Fibroblast of gingiva (primary cell): ENCODE measurements at places on chromosomes 5 and 9.
A peak's percentile ranks its signal among the peaks of the same experiment; 100 is the strongest.

- no peak for DNase-seq
Observed at GRCh38 chr5:163941079-163941478, 435.7 kb downstream of the MAT2B start.

GRCh38 chr5:84327591-84327990 is 57.1 kb downstream of the EDIL3 start:
- no peak for DNase-seq

- DNase-seq, result no peak
Observed at GRCh38 chr5:137061382-137061781, 437.7 kb downstream of the SPOCK1 start.

GRCh38 chr9:70639853-70640814 is 225.7 kb upstream of the KLF9 start:
- DNase-seq, result peak; percentile 55

GRCh38 chr5:124849774-124850173 is 103.3 kb upstream of the ZNF608 start:
- DNase-seq, result no peak

GRCh38 chr9:122988920-122989621 is 44.4 kb upstream of the GPR21 start:
- DNase-seq, result peak; percentile 5

- no peak for DNase-seq
Observed at GRCh38 chr9:111744363-111744762, 50.4 kb downstream of the SHOC1 start.

DNA sequence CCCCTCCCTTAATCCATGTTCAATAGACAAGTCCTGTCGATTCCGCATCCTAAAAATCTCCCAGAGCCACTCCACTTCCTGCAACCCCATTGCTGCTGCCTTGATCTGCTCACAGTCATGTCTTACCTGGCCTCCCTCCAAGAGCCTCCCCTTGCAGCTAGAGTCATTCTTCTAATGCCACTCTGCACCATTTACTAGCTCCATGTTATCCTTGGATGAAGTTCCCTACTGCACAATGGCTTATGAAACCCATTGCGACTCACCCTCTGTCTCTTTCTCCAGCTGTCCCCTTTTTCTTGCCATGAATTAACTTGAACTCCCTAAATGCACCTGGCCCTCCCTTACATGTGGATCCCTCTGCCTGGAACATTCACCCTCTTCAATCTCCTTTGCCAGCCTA is 39.5 kb downstream of the MEGF10 start:
- no peak for DNase-seq

DNA sequence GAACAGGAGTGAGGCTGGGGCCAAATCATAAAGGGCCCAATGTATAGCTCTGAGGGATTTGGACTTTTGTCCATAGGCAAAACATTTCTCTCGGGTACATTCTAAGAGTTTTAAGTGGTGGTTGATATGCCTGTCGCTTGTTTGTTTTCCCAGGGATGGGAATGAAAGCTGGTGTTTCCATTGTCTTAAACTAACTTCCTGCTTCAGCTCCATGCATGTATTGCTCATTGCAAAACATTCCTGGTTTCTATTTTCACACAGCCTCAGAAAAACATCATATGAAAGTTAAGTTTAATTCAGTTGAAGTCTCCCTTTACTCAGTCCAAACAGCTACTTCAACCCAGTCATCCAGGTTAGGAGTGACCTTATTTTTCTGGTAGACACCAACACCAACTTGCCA is 235.0 kb downstream of the ACTL7B start:
- no peak for DNase-seq

DNA sequence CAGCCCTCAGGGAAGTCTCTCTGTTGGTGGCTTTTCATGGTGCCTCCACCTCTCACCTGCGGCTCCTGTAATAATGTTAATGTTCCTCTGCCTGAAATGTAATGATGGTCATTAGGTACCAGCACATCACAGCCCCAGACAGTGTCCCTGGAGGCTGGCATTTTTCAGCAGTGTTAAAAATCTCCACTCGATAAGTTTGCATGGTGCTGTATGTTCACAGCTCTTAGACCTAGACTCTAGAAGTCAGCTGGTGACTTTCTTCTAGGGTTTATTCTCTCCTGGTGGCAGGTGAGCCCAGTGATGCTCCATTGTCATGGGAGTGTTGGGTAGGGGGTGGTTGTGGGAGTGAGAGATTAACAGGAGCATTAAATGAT is 53.1 kb downstream of the GPR107 start:
- no peak for DNase-seq

- no peak for DNase-seq
Observed at GRCh38 chr9:98992885-98993569, 49.3 kb downstream of the COL15A1 start.

DNA sequence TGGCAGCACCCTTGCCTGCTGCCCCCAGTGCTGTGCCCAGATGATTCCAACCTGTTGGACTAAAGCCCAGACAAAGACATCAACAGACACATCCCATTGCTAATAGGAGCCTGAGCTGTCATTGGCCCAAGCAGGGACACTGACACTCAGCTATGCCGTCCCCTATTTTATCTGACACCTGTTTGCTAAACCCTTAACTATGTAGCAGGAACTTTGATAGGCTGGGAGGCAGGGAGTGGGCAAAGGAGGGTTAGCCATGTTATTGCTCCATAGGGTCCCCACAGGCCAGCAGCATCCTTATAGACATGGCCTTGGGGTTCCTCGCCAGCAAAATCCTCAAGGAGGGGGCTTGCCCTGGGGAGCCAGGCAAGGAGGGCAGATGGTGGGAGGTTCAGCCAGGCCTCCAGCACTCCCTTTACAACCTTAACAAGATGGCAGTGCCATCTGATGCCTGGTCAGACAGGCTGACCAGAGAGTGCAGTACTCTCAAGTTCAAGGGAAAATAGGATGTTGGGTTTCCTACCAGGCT is 50.4 kb upstream of the CDKN2AIPNL start:
- DNase-seq, result no peak

- no peak for DNase-seq
Observed at GRCh38 chr5:167155387-167156005, 1135.9 kb upstream of the WWC1 start.

DNA sequence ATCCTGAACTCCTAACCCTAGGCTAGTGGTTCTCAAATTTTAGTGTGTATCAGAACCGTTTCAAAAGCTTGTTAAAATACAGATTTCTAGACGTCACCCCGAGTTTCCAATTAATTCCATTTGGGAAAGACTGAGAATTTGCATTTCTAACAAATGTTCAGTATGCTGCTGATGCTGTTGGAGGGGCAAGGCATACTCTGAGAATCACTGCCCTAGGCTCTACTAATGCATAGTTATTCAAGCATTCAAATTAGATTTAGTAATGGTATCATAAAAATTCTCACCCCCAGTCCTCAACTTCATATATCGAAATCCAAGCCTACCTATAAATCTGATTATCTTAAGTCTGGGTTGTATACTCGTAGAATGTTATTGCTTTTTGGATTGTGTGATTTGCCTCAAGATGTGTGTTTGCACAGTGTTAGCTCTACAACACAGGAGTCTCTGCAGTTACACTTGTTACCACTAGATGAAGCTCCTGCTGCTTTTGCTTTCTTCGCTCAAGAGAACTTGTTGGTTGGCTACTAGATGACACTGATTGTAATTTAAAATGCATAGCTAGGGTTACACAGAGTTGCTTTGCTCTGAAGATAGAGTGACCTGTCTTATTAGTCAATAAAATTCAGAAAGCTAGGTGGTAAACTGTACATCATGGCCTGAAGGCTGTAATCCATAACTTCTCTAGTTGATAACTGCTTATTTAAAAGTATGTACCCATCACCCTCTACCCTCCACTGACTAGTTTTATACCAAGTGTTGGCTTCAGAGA is 7.5 kb upstream of the ERAP2 start:
- DNase-seq, result peak; percentile 72

GRCh38 chr9:95226921-95227320 is 90.6 kb downstream of the FANCC start:
- no peak for DNase-seq

DNA sequence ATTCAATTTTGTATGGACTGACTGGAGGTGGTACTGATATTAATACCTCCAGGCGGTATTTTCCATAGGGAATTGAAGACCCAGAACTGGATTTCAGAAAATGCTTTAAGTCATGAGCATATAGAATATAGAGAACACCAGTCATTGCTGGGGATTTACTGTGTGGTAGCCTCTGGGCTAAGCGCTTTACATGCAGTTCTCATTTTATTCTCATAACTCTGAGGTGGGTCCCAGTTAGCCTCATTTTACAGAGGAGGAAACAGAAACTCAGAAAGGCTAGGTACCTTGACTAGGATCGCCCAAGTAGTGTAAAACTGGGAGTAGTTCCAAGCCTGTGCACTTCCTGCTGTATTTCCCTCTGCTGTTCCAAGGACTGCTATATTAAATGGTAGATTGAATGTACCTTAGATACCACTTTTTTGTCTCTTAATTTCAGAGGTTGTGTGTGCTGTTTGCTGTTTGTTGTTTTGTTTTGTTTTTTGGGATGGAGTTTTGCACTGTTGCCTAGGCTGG is 13.8 kb downstream of the SLC44A1 start:
- no peak for DNase-seq

DNA sequence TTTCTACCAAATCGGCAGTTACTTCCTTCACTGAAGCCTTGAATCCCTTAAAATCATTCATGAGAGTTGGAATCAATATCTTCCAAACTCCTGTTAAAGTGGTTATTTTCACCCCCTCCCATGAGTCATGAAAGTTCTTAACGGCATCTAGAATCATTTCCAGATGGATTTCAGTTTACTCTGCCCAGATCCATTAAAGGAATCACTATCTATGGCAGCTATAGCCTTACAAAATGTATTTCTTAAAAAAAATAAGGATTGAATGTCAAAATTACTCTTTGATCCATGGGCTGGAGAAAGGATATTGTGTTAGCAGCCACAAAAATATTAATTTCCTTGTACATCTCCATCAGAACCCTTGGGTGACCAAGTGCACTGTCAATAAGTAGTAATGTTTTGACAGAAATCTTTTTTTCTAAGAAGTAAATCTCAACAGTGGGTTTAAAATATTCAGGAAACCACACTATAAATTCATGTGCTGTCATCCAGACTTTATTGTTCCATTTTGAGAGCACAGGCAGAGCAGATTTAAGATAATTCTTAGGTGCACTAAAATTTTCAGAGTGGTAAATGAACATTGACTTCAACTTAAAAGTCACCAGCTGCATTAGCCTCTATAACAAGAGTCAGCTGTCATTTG is 767.7 kb downstream of the DTWD2 start:
- peak; percentile 36 for DNase-seq

GRCh38 chr5:137696481-137696880 is 39.4 kb downstream of the KLHL3 start:
- no peak for DNase-seq

DNA sequence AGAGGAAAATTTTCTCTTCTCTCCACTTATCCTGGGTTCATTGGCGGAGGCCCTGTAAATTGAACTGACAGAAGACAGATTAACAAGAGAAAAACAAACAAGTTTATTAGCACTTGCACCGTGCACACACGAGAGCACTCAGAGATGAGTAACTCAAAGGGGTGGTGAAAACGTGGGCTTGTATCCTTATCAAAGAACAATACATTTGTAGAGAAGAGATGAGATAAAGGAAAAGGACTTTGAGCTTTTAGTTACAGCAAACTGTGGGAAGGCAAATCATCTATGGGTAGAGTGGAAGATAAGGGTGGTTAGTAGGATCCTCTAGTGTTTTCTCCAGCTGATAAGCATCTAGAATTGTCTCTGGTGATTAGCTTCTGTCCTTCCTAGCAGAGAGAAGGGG is 44.4 kb upstream of the ROR2 start:
- DNase-seq, result no peak

DNA sequence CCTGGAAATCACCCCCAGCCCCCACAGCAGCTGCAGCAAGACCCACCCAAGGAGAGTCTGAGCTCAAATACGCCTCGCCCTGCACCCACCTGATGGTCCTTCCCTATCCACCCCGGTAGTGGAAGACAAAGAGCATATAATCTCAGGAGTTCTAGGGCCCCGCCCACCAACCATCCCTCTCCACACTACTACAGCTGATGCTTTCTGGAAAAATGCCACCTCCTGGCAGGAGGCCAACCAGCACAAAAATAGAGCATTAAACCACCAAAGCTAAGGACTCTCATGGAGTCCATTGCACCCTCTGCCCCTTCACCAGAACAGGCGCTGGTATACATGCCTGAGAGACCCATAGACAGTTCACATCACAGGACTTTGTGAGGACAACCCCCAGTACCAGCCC is 22.5 kb upstream of the NIPSNAP3A start:
- no peak for DNase-seq

GRCh38 chr9:33082538-33083326 is 6.3 kb upstream of the SMU1 start:
- no peak for DNase-seq

GRCh38 chr5:118604106-118604505 is 384.2 kb downstream of the DTWD2 start:
- DNase-seq, result no peak

GRCh38 chr9:74672237-74672636 is 175.1 kb downstream of the RORB start:
- no peak for DNase-seq

GRCh38 chr5:124463851-124464250 is 282.6 kb downstream of the ZNF608 start:
- no peak for DNase-seq

- DNase-seq, result peak; percentile 97
Observed at GRCh38 chr9:110994771-110995241, 43.5 kb downstream of the LPAR1 start.

DNA sequence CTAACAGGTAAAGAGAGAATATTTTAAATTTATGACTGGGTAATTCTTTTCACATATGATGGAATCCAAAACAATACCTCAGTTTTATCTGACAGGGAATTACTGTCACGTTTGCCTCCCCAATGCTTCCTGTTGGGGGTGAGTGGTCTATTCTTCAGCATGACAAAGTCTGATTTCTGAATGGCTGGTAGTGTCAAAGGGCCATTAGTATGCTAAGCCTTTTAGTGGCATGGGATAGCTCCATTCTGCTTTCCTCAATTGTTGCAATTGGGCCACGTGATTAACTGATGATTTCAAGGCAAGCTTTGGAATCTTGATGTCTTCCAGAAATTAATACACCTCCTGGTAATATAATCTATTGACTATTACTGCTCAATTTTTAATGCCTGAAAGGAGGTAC is 14.7 kb upstream of the NDUFS4 start:
- no peak for DNase-seq

- DNase-seq, result peak; percentile 89
Observed at GRCh38 chr5:73274881-73275663, 102.1 kb downstream of the TMEM174 start.

DNA sequence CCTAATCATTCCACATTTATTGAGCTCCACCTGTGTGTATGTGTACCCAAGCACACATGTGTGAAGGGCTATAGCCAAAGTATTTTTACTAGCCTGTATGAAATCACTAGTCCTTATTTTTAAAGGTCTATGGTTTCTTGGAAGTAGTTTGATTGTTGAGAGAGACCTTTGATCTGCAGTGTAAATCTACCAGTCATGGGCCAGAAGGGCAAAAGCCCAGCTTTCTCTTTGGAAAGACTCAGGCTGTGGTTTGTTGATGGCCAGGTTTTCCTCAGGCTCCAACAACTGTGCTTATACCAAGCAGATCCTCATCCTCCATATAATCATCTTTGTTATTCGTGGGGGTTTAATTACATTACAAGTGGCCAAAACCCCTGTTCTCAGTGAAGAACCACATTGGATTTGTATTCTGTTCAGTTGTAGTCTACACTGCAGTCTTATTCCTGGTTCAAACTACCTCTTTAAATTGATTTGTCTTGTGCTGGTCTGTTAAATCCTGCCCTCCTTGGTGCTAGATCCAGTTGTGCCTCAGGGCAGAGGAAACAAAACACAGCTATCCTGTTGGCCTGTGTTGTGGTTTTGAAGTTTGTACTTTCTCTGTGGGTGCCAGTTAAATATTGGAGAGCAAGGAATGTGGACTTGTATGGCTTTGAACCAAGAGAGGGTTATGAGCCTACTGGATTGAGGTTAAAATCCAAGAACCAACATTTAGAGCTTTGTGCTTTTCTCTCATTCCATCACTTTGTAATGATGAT is 13.3 kb downstream of the CDC26 start:
- DNase-seq, result peak; percentile 1
